ELF-1 (cell line): ENCODE measurements at places on chromosomes 2 and 18.

DNA sequence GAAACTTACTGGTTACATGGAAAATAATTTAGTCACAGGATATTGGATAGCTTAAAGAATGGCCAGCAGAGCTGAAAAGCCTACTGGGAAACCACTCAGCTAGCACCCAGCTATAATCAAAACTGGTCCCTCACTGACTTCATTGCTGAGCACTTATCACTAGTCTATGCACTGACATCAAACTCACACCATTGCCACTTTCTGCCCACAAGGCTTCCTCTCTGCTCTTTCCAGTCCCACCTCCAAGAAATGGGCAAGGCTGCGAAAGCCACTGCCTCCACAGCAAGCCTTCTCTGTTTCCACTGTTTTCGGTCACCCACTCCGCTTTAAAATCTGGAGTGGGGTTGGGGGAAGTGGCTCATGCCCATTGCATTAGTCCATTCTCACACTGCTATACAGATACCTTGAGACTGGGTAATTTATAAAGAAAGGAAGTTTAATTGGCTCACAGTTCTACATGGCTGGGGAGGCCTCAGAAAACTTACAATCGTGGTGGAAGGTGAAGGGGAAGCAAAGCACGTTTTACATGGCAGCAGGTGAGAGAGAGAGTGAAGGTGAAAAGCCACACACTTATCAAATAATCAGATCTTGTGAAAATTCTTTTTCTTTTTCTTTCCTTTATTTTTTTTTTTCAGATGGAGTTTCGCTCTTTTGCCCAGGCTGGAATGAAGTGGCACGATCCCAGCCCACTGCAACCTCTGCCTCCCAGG lies 77.0 kb upstream of the CERS6 start:
- DNase-seq = no peak

- DNase-seq = no peak
Measured at GRCh38 chr2:201205515-201205849, 22.5 kb downstream of the CASP10 start.

GRCh38 chr2:215594766-215595165 lies 158.9 kb upstream of the FN1 start:
- DNase-seq = no peak

DNA sequence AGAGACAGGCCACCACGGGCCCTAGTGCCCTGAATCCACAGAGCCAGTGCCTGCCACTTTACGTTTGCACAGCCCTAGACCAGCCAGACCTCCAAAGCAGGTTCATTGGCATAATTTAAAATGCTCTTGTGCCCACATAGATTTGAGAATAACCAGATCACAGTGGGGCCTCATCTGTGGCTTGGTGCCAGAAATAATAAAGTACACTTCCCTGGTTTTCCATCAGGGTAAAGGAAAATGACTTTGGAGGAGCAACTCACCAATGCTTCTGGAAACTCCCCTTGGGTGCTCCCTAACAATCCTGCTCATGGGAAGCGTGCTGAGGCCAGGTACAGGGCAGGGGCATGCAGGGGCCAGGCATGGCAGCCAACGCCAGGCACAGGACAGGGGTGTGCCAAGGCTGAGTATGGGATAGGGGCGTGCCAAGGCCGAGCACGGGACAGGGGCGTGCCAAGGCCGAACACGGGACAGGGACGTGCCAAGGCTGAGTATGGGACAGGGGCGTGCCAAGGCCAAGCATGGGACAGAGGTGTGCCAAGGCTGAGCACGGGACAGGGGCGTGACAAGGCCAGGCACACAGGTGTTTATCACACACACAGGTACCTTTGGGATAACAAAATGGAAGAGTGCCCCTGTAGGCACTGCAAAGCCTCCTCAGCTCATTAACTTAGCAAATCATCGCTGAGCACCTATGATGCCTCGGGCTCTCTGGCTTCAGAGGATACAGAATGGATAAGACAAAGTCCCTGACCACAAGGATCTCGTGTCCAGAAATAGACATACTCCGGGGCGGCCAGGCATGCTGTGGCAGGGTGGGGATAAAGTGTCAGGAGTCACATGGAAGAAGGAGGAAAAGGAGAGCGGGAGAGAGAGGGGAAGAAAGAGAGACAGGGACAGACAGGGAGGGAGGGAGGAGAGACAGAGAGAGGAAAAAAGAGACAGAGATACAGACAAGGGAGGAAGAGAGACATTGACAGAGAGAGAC lies 334.7 kb downstream of the EIPR1 start:
- no peak for DNase-seq

DNA sequence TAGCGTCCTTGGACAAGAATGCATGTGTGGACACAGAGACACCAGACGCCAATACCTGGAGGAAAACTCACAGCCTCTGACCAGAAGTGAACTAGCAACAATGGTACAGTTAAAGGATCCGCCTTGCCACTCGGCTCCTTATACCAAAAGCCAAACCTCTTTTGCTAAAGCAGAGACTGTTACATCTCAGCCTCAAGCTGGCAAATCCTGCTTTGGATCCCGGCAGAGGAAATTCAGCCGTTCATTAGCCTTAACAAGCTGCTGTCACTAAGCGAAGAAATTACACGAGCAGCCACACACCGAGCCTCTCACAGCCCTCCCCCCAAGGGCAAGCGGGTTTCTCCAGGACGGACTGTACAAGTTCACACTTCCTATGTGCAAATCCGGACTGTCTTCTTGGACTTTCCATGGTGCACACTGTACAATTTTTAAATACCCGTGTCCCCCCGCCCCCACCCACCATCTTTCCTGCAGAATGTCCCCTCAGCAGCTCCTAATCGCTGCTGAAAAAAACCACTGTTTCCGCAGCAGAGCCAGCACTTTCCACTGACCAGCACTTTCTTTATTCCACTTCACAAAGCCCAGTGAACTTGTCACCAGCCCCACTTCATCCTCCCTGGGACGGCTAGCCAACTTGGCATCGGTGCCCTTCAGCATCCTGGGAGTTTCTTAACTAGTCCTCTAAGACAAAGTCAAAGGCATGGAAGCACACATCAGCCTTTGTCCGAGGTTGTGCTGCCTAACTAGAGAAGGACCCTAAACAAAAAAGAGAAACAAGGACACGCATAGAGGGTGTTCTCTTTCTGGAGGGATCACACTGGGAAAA lies 1.5 kb downstream of the KLF7 start:
- peak; percentile 62 for DNase-seq

- no peak for DNase-seq
Measured at GRCh38 chr2:226466589-226466988, 333.0 kb downstream of the IRS1 start.

DNA sequence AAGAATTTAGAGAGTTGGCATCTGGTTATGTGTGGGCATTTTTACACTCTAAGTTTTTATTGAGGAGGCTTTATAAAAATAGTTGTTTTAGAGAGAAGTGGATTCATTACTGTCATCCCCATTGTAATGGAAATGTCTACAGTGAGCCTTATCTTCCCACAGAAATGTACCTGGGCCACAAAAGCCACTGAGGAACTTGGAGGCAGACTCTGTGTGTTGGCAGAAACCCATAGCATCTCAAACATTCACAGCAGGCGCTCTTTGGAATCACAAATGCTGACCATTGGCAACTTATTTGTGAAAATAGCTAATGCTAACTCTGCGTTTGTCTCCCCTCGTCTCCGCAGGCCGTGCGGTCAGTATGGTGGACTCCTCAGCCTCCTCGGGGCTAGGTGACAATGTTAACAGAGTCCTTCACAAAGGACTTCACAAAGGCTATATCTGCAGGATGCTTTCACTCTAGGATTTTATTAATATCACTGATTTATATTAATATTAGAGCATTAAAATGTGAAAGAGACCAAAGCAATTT lies 689.1 kb upstream of the POU3F3 start:
- no peak for DNase-seq

DNA sequence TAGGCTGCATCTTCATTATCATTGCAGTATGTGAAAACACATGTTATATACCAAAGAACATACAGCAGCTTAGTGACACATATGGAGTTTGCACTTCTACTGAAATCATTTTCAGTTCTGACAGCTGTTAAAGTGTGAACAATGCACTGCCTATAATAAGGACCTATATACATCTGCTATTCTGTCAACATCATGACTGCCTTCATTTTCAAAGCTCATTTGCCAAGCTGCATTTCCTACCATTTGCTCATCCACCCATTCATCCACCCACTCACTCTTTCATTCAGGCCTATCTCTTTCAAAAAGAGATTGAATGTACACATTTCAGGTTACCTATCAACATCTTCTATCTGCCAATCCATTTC lies 81.7 kb upstream of the STK17B start:
- no peak for DNase-seq
